NCI-H1930 (cell line): ENCODE measurements at places on chromosomes 7 and 10.

- no peak for DNase-seq
These were observed 105.8 kb downstream of the ARHGAP21 start for GRCh38 chr10:24617771-24618396.

DNA sequence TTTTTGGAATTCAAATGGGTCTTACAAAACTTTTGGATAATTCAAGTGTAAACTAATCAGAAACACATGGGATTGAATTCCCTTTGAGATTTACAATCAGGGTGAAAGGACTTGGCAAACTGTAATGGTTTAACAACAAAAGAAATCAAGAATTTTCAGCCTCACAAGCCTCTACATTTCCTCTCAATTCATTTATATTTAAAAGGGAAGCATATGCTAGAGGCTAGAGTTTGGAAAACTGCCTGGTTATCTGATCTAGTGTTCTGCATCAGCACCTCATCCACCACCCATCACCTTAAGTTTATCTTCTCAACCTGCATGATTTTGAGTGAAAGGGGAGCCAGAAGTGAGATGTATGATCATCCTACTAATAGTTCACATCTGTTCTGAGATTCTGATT lies 120.7 kb downstream of the TES start:
- DNase-seq, result no peak

- DNase-seq, result no peak
These were observed 44.9 kb downstream of the TLL2 start for GRCh38 chr10:96468845-96469244.

- DNase-seq, result no peak
These were observed 115.2 kb upstream of the FGFR2 start for GRCh38 chr10:121713486-121713885.

GRCh38 chr7:37768611-37769010 lies 79.8 kb upstream of the NME8 start:
- DNase-seq, result no peak

DNA sequence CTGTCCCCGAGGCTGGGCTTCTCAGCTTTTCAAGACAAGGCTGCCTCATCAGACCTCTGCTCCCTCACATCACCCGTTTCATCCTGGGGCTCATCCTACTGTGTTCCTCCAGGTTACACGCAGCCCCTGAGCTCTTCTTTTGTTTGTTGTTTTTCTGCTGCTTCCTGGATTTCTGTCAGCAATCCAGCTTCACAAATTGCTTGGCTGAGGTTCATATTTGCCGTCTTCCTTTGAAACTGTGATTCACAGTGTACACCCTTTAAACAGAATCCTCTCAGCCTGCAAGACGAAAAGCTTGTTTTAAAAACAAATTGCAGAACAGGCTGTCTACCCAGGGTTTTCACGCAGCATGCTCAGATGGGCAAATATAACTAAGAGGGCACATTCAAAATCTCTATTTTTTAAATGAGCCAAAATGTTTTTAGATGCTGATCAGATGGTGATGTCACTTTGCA lies 39.1 kb upstream of the PARD3 start:
- no peak for DNase-seq

DNA sequence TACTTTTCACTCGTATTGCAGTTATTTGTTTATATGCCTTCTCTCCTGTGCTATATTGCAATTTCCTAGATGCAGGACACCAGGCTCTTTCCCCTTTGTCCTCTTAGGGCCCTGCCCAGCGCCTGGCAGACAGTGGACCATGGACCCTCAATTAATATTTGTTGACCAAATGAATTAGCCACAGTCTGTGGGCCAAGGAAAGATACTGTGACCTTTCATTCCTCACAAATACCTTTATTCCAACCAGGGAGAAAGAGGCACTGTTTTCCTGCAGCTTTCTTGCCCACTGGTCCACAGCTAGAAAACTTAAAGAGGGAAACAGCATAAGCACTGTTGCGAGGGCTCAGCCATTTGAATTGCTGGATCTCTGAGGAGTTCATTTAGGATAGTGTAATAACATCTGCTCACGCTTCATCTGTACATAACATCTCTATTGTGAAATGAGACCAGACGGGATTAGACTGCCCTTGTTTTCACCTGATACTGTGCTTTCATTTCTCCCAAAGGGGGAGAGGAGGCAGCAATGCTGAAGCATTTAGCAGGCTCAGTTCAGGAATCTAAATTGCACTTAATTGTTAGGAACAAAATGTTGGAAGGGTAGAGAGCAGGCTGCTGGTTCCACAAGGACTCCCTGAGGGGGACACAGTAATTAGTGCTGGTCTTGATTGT lies 46.7 kb downstream of the TNS3 start:
- no peak for DNase-seq

GRCh38 chr10:131770946-131771633 lies 129.7 kb upstream of the PPP2R2D start:
- no peak for DNase-seq

DNA sequence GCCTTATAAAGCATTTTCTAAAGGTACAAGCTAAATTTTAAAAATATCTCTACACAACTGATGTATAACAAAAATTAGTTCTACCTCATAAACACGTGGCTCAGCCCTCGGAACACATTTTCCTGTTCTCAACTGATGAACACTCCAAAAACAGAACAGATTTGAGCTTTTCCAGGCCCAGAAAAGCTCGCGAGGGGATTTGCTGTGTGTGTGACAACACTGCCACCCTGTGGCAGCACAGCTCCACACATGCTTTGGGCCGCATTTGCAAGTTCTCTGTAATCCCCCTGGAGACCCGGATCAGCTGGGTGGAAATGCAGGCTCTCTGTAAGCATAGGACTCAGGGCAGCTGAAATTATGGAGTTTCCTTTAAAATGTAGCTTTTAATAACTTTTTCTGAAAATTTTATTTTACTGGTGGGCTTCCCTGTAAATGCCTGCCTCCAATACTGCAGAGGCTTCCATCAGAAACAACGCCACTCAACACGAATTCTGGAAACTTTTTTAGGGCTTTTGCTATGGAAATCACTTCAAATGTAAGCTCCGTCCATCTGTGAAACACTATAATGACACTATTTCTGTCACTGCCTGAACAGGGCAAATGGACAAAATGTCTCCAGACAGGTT lies 155.5 kb downstream of the COBL start:
- DNase-seq, result peak; percentile 54

DNA sequence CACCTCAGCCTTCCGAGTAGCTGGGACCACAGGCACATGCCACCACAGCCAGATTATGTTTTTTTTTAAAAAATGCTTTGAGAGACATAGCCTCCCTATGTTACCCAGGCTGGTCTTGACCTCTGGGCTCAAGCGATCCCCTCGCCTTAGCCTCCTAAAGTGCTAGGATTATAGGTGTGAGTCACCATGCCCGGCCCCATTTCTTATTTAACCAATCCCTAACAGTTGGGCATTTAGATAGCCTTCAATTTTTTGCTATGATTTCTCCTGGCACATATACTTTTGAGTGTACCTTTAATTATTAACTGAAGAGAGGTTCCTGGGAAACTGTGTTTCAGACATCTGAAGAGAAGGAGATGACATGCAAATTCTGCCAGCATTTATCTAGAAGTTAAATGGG lies 22.6 kb upstream of the AUTS2 start:
- DNase-seq, result no peak

DNA sequence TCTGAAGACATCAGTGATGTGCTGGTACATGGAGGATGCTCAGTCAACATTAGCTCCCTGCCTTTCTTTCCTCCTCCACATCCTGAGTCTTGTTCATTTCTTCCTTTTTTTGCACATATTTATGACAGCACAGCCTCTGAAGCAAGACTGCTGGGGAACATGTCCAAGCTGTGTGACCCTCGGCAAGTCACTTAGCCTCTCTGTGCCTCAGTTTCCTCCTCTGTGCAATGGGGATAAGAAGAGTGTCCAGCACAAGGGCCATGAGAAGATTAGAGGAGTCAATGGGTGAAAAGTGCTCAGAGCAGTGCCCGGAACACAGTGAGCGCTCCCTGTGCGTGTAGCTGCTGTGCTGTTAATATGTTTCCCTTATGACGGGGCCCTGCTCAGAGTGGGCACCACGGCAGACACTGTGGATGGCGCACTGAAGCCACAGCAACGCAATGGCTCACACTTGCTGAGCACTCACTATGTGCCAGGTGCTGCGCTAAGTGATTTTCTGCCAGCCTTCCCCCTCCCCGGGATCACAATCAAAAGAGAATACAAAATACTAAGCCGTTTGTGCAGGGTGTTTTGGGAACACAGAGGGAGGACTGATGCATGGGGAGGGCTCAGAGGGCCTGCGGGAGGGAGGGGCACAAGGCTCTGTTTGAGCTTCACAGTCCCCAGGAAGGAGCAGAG lies 28.7 kb downstream of the ZCCHC24 start:
- DNase-seq, result no peak

DNA sequence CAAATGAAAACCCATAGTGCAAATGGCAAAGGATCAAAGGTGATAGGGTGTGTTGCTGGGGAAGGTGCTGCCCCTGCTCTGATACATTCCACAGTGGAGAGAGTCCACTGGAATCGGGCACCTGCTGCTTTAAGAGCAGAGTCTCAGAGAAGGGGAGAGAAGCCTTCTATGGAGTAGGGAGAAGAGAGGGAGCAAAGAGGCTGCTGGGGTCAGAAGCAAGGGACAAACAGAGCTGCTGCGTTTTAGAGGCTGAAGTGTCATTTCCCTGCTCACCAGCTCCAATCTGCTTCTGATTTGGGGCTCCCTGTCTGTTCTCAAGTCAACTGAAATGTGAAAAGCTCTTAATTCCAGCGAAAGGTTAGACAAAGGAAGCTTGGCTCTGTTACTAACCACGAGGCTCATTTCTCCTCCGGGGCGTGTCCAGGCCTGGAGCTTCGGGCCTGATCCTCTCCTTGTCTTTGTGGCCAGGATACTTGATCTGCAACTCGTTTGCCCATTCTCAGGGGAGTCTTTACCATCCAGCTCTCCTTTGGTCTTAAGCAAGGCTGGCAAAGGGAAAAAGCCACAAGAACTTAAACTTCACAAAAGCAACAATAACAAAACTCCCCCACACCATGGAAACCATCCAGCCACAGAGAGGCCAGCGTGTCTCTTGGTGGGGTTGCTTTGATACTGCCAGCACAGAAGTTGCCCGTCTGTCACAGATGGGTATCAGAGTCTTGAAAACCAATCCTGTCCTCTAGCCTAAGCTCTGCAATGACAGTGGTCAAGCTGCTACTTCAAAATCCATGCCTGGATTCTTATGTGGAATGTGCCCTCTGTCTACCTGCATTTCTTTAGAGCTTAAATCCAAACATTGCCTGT lies 692.6 kb downstream of the SUGCT start:
- DNase-seq, result no peak

DNA sequence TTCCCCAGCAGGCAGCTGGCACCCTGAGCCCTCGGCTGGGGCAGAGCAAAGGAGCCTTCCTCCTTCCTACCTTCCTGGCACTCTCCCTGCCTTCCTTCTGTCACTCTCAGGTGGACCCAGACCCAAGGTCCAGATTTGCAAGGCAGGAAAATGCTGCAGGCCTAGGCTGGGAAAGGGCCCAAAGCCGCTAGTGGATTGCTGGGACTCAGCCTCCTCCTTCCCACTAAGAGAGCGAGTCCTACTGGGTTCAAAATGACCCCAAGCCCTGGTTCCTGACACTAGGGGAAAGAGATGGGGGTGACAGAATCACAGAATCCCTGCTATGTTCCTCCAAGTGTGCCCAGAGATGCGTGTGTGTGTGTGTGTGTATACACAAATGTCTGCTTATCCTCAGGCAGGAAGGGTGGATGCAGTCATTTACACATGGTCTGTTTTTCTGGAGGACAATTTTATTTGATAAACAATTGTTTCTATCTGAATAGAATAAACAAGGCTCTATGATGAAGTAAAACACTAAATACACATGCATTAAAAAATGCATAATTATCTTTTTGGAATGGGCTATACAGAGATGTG lies 1.3 kb upstream of the PLAU start:
- no peak for DNase-seq

DNA sequence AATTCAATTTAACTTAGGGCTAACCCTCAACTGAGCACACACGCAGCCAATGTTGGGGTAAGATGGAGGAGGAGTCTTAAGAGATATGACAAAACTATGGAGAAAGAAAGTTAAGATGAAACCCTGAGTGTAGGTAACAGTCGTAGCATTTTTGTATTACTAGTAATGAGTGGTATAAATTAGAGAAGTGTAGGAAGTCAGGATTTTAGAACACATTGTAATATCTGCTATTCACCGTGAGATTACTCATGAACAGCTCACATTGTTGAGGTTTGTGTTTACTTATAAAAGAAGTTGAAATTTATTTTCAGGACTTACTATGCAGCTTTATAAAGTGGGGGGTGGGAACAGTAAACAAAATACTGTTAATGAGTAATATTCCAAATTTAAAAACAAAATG lies 107.2 kb downstream of the ARHGAP21 start:
- DNase-seq, result no peak

DNA sequence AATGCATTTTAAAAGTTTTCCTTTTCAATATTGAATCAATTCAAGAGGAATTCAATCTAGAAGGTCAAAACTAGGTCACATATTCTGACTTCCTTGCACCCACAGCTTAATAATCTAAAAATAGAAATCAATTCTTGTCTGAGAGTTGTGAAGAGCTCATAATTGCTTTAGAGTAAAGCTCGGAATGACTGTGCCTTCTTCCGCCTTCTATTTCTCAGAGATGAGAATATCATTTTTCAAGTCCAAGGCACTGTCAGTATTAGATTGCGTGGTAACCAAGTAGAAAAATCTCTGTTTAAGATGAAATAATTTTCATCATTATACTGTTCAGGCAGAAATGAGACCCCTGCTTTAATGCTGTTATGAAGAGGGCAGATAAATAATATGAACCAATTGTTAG lies 272.2 kb upstream of the NFE2L3 start:
- no peak for DNase-seq

DNA sequence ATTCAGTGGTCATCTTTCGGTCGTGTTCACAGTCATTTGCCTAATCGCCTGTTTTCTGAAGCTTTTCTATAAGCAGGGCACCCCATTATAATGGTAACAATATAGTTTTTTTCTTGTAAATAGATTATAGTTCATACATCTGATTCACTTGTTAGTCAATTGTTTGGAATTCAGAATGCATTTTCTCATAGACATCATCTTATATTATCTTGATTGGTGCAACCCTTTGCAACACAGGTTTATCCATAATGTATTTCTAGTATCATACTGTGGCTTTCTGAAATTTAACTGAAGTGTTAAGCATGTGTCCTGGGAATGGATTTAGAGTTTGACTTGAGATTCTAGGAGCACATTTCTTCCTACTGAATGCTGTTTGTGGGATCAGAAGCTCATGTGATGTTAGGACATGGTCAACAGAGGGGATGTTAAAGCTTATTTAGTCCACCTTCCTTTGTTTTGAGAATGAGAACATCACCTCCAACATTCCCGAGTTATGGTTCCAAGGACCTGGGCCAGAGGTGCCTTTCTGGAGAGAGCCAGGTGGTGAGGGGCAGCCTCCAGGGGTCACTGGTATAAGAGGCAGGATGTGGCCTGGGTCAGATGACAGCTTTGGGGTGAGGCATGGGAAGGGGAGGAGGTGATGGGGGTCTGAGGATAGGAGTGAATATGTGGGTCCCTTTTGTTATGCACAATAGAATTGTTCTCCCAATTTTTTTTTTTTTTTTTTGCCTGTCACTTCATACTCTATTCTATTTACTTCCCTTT lies 415.6 kb downstream of the EXOC4 start:
- DNase-seq, result no peak

DNA sequence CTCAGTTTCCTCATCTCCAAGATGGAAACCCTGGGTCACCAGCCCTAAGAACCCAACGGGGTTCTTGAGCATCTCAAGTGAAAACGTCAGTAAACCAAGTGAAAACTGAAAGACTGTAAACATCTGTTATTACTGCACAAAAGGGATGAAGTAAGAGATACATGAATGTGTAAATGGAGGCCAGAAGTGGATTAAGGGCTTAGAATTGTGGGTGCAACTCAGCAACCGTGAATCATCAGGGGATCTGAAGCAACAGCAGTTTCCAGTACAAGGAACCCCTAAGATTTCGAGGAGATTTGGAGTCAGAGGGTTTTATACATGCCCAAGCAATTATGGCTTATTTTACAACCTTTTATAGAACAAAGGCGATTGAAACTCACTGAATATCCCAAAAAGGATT lies 95.7 kb upstream of the SVIL start:
- DNase-seq, result no peak
